ENCODE measurements at places on chromosomes 3 and 15.

GRCh38 chr15:80059786-80060355 is 395 bp downstream of the ZFAND6 start:
- DNase-seq: peak; percentile 39

GRCh38 chr15:45107941-45108630 is 5.9 kb downstream of the DUOX2 start:
- no peak for DNase-seq

GRCh38 chr3:53657651-53658050 is 163.2 kb downstream of the CACNA1D start:
- DNase-seq: no peak

DNA sequence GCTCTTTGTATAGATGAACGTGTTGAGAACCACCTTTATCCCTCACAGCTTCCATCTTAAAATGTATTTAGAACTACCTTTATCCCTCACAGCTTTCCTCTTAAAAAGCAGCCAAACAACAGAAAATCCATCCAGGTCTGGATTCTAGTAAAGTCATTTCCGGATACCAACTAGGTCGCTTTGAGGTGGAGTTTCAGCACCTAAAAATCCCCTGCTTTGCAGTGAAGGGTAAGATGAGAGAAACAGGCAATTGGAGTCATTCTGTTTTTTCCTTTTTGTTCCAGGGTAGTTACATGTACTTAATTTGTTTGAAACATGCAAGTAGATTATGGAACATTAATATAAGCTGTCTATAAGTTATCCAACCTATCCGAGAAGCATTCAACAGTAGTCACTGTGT is 192.0 kb downstream of the UBE2E2 start:
- DNase-seq: no peak

DNA sequence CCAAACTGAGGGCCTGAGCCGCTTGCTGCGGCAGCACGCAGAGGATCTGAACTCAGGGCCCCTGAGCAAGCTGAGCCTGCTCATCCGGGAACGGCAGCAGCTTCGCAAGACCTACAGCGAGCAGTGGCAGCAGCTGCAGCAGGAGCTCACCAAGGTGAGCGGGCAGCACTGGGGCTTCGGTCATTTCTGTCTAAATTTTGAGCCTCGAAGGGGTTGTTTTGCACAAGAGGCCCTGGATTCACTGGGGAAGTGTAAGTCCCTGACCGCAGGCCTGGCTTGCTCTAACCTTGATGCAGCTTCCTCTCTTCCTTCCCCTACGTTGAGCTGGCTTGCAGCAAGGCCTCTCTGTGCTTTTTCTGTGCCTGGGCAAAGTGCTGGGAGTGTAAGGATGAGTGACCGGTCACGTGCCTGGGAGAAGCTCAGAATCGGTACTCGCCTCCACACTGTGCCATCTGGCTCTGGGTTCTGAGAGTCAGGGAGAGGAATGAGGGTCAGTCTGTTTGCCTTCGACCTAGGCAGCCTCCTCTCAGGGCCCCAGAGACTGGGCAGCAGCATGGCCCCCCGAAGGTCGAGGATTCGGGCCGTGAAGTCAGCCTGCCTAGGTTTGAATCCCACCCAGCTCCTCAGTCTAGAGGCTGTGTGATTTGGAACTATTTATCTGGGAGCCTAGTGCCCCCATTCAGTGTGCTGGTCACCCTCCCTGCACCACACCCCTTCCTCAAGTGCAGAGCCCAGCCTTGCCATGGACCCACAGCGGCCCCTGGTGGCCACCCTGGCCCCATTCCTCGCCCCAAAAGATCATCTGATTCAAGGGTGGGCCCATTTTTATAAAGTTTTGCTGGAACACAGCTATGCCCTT is 1.4 kb downstream of the FES start:
- DNase-seq: peak; percentile 59

GRCh38 chr3:128369121-128369703 is 97.5 kb downstream of the DNAJB8 start:
- peak; percentile 62 for DNase-seq

GRCh38 chr15:31932576-31932975 is 97.7 kb upstream of the CHRNA7 start:
- DNase-seq: no peak

GRCh38 chr3:71299160-71299559 is 284.4 kb downstream of the FOXP1 start:
- DNase-seq: no peak

DNA sequence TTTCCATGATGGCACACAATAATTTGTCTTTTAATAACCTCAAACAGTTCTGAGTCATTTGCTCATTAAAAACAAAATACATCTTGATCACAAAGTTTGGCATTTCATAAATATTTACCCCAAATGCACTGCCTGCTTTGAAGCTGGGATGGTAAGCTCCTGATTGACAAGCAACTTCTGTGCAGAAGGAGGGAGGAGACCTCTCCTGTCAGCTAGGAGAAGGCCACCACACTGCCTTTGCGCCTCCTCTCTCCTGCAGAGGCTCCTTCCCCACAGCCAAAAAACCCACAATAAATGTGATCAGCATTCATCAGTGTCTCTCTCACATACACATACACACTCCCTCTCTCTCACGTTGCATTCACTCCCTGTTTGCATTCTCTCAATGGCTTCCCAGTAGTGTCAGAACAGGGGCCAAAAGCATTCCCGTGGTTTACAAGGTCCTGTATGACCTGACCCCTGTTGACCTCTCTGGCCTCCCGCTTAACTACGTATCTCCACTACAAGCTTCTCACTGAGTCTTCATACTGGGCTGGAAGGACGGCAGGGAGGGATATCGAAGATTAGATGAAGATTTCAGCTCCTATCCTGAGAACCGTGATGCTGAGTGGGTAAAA is 216.4 kb downstream of the FOXP1 start:
- no peak for DNase-seq

DNA sequence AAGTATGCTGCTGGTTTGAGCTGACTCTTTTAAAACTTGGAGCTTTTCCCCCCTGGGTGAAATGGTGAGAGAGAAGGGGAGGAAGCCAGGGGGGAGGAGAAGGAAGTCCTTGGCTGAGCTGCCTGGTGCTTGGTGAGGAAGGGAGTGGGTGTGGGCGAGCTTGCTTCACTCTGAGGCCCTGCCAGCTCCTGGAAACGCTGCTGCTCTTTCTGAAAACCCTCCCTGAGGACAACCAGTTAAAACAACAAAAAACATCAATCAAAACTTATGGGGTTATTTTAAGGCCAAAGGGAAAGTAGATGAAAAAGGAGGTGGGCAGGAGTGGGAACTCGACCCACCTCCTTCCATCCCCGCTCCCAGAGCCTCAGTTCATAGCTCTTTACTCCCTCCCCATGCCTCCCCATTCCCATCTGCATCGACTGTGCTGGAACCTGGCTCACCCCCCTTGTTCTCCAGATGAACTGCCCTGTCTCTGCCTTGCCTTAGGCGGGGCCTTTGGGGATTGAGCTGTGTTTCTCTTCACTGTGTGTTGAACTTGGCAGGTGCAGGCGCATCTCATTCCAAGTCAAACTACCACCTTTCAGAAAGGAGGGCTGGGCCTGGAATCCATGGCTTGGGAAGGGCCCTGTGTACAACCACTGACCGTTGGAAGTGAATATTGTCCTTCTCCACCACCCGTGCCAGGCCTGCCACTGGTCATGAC is 166.1 kb downstream of the ZNF621 start:
- DNase-seq: peak; percentile 94

GRCh38 chr3:93904568-93904967 is 69.1 kb downstream of the PROS1 start:
- no peak for DNase-seq

GRCh38 chr3:133426721-133427120 is 26.9 kb downstream of the BFSP2 start:
- no peak for DNase-seq

Data from prostate gland (tissue), 2 donors.